ENCODE measurements at places on chromosomes 11 and 22.

GRCh38 chr11:10080138-10080537, 213.9 kb downstream of the SBF2 start:
- DNase-seq = no peak

- no peak for DNase-seq
Observed at GRCh38 chr11:86623736-86624135, 48.7 kb downstream of the ME3 start.

DNA sequence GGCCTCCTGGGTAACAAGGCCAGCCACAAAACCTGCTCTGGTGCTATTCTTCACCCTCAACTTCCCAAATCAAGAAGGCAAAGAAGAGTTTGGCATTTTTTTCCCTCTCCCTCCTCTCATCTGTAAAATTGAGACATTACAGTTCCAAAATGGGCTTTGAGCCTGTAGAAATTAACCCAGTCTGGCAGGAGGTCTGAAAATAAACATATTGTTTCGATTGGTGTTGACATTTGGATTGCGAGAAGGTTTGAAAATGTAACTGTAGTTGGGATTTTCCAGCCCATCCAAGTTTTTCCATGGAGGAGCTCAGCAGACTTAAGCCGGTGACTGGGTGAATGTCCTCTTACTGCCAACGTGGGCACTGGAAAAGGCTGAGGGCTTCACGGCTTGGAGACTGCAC, 35.0 kb upstream of the ALX4 start:
- no peak for DNase-seq

DNA sequence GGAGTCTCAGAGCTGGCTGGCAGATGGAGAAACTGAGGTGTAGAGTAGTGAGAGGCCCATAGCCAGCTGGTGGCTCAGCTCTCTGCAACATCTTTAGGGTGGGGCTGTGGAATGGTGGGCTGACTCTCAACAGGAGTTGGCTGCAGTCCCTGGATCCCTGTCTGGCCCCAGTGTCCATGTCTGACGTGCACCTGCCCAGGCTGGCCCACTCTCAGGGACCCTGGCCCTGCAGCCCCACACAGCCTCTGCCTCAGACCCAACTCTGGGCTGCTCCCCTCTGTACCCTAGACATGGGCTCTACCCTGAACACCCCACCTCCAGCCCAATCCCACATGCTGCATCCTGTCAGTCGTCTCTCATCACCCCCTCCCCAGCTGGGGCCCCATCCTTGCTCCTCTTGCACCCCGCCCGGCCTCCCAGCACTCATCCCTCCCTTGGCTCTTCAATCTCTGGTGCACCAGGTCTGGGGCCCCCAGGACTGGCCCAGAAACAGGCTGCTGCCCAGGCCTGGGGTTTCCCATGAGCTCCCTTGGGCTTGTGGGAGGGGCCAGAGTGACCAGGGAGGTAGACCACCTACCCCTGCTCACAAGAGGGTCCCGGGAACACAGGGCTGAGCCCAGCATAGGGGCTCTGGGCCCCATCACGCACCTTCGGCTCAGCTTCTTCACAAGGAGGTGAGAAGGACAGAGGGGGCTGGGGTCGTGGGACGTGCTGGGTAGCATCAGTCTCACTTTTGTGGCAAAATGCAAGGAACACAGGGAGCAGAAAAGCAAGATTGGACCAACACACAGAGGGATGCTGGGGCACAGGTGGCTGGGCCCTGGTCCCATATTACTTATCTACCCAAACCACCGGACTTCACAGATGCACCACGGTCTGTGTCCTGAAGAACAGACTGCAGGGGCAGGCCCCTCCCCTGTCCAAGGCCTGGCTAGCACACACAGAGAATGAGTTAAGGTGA, 31.5 kb downstream of the ARVCF start:
- DNase-seq = no peak
